ENCODE measurements at places on chromosomes 12 and 14.

DNA sequence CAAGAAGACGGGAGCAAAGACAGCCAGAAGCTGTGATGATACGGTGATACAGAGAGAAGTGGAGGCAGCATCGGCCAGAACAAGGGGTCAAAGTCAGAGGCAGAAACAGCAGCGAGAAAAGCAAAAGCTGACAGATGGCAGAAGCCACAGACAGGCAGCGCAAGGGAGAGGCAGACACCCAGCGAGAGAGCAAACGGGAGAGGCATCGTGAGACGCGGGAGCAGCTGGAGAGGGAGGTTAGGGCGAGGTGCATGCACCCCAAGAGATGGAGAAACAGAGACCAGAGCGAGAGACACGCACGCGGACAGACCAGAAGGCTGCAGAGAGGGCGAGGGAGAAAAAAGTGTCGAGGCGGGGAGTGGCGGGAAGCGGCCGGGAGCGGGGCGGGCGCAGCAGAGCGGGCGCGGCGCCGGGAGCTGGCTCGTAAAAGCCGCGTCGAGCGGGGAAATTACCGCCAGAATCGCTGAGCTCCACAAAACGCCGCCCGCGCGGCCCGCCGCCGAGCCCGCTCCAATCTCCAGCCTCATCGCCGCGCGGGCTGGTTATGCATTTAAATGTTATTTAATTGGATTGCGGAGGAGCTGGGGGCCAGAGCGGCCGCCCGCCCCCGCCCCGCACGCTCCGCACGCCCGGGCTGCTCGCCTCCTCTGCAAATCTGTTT is 15.6 kb downstream of the SMUG1 start:
- peaks cover 9% of the 10 kb centered on the region for H3K4me1 ChIP-seq
- H3K27ac ChIP-seq = no peak overlapping the region
- H3K27me3 ChIP-seq = no peaks in the 10 kb centered on the region
- DNase-seq = peak; percentile 38
- no peak overlapping the region for H3K4me3 ChIP-seq
- peaks cover 15% of the 10 kb centered on the region for H3K36me3 ChIP-seq

DNA sequence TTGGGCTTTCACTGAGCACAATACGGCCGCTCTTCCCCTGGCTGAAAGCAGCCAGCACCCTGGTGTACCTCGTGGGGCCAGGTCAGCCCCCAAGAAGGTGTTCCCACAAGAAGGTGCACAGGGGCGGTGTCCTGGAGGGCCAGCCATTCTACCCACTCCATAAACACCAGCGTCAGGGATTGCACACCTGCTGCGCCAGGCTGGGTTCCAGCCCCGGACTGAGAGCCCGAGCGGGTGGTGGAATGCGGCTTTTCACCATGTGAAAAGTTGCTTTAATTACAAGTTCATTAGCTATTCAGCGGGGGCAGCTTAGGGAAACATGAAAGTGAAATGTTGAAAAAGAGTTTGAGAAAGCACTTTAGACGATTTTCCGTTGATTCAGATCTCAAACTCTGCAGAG is 17.5 kb upstream of the MMP17 start:
- no peaks in the 10 kb centered on the region for H3K27me3 ChIP-seq
- H3K27ac ChIP-seq = no peak overlapping the region
- H3K4me1 ChIP-seq = no peaks in the 10 kb centered on the region
- no peak for DNase-seq
- no peak overlapping the region for H3K4me3 ChIP-seq

DNA sequence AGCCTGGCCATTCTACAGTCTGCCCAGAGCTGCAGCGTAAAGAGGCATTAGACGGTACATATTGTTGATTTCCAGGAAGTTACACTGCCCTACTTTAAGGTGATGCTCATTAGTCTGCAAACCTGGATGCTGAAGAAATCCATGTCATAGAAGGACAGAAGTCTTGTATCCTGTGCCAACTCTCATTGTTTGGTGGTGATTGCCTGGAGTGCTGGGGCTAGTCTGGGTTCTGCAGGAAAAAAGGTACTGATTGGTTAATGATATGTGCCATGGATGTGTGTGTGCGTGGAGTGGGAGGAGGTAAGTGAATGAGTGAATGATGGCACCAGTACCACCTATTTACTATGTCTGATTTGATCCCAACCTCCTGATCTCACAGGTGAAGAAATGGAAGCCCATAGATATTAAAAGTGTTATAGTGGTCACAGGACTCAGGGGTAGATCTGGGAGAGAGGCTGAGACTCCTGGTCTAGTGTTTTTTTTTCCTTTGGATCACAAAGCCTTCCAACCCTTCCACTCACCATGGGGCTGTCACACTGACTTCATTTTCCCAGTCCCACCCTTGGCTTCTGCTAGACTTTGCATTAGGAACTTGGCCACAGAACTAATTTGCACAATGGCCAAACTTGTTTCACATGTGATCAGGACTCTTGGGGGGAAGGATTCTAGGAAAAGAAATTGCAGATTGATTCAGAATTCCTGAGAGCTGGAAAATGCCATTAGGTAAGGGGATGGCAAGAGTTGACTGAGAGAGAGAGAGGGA is 96.1 kb downstream of the TMX1 start:
- no peak for DNase-seq
- peaks cover 11% of the 10 kb centered on the region for H3K36me3 ChIP-seq
- H3K4me3 ChIP-seq = no peak overlapping the region
- peaks cover 46% of the 10 kb centered on the region for H3K4me1 ChIP-seq
- peak overlapping the region; percentile 47 for H3K27ac ChIP-seq

- H3K4me3 ChIP-seq = no peak overlapping the region
- no peaks in the 10 kb centered on the region for H3K36me3 ChIP-seq
- peaks cover 17% of the 10 kb centered on the region for H3K4me1 ChIP-seq
- H3K27ac ChIP-seq = no peak overlapping the region
Observed at GRCh38 chr14:99769799-99770198, 23.4 kb upstream of the EML1 start.

DNA sequence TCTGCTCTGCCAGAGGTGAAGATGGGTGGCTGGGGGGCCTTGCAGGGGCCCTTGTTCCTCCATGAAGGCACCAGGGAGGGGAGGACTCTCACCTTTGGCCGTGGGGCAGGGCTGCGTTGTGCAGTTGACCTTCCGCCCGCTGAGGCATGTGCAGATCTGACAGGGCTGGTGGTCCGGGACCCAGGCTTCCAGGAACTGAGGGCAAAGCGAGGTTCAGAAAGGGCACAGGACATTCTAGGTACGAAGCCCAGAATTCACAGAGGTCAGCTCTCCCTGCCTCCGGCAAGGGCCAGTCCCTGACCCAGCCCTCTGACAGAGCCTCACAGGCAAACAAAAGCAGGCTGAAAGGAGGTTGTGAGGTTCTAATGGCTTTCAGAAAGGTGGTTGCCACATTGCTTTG is 40.4 kb upstream of the ANO2 start:
- no peak overlapping the region for H3K27ac ChIP-seq
- no peak for DNase-seq
- no peaks in the 10 kb centered on the region for H3K36me3 ChIP-seq
- peaks cover 16% of the 10 kb centered on the region for H3K27me3 ChIP-seq
